ENCODE measurements at places on chromosomes 1 and 21.

- DNase-seq, result no peak
Observed at GRCh38 chr21:42160765-42161164, 58.2 kb upstream of the ABCG1 start.

DNA sequence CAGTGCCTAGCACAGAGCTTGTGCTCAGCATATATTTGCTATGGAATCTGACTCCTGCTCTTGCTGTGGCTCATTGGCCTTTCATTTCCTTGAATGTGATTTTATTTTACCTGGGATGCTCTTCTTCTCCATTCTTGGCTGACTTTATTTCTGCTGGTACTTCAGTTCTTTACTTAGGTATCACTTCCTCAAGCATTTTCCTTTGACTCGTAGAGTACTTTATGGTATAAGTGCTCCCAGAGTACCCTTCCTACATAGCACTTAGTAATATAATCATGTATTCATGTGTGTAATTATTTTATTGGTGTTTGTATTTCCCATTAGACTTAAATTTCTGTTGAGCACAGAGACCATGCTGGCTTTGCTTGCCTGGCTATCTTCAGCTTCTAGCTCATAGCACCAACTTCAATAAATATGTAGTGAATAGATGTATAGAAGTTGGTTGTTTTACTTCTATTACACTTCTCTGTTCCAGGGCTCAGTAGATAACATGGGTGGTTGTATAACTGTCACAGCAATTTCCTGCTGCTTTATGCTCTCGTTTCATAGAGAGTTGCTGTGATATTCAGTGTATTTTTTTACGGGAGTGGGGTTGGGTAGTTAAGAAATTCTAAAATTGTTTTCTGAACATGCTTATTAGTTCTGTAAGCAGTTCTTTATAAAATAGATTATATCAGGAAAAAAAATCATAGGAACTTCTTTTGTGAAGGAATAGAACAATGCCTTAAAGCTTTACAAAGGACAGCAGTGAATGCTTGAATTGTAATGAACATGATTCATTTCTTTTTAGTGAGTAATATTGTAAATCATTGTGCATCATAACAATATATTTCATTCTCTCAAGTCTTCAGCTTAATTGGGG lies 112.2 kb downstream of the NEK7 start:
- DNase-seq, result no peak

DNA sequence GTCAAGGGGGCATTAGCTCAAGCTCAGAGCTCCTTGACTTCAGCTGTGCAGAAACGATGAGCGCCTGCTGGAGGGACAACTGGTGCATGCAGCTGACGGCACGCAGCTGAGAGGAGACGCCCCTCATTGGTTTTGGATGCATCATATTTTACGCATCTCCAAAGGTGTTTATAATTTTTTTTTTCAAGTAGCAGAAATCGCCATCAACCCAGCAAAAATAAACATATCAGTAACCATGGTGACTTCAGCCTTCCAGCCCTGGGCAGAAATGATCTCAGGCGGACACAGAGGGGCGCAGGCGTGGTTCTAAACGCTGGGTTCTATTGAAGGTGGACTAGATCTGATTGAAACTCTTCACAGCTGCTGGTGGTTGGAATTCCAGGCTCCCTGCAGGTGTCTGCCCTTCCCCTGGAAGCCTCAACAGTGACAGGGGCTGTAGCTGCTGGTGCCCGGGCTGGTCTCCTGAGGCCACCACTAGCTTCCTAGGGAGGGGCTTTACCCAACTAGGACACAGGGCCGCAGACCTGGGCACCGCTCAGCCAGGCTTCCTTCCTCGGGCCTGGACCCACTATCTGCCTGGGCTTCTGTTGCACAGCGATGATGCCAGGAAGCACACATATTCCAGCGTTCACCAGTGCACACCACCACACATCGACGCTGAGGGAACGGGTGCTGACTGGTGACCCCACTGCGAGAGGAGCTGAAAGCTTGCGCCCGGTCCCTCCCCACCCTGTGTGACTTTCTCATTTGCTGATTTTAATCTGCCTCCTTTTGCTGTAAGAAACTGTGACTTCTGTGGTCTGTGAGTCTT lies 63.7 kb upstream of the ABCG1 start:
- no peak for DNase-seq

DNA sequence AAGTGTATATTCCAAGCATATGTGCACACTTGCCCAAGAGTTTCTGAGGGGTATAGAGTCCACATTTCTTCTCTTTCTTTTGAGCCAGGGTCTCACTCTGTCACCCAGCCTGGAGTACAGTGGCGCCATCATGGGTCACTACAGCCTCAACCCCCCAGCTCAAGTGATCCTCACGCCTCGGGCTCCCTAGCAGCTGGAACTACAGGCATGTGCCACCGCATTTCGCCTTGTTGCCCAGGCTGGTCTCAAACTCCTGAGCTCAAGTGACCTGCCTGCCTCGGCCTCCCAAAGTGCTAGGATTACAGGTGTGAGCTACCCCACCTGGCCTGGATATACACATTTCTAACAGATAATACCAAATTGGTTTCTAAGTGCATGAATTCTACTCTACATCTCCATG lies 17.1 kb upstream of the SRP9 start:
- DNase-seq, result no peak

- DNase-seq, result no peak
Observed at GRCh38 chr1:62312698-62313097, 6.5 kb downstream of the KANK4 start.

DNA sequence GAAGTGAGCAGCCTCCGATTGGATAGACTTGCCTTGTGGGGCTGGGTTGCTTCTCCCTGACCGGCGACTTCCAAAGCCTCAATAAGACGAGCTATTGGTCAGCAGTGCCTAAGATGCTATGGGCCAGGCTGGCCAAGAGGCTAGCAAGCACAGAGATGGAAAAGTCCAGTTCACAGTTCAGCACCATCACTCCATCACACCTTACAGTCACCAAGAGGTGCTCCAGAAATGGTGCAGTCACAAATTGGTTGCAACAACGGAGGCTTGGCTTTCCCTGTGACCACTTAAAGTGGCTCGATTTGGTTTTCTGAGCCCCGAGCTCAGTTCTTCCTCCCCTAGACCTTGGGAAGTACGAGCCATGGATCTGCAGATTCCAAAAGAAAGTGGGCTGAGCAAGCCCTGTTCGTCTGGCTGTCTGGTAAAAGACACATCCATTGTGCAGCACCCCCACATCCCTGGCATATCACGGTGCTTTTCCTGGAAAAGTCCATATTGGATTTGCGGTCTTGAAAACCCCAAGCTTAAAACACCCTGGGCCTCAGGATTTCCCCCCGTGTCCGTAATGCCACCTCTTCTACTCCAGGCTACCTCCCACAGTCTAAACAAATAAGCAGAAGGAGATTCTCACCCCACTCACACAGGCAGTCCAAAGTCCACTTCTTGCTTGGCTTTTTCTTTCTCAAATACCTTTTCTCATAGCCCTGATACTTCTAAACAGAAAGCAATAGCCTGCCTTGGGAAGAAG lies 1.3 kb downstream of the SLAMF1 start:
- no peak for DNase-seq
